Activated CD4-positive, alpha-beta memory T cell treated with anti-CD3 and anti-CD28 coated beads, Interleukin-2, amount 10 ng/mL, durations not matched to agents 7 days and 5 days (primary cell): ENCODE measurements at places on chromosomes 1 and 21. TPM values are rescaled to one million over a fixed set of nuclear protein-coding genes. Genes with fewer than 3 reads are reported as not detected.

Gene PPIAL4G
- total RNA-seq: 0.86 TPM

- no peak for DNase-seq
These were observed 273.7 kb downstream of the SRGAP2C start for GRCh38 chr1:121458291-121459048.

- DNase-seq: no peak
These were observed 59.3 kb upstream of the GJB5 start for GRCh38 chr1:34695580-34695979.

Gene PINK1
- 6.6 TPM for total RNA-seq

DNA sequence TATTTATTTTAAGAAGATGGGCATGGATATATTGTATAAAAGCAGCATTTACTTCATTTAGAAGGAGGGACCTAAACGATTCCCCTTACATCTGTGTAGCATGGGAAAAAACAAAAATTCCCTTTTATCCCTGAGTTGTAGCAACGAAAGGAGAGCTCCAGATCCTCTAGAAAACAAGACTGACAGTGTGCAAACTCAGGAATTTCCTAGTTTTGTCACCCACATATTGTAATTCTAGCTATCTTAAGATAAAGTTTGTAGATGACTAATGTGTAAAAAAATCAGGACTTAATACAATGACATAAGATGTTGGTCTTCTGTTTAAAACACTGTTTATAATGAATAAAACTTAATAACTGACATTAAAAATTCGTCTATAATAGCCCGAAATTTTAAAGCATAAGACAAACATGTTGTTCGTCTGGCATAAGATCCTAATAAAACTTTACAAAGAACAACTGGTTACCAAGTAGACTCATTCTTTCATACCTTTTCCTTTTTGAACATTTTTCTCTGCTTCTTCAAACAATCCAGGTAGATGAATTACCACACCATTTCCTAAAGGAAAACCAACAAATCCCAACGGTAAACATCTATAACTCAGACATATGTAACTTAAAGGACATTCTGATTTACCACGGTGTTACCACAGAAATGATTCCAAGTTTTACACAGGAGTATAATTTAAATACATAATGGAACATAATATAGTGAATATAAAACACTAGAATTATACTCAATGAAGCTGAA is 15.2 kb downstream of the ADSS2 start:
- DNase-seq: no peak

Gene RIPPLY3
- not detected for total RNA-seq
